ENCODE measurements at places on chromosomes 4 and X.

DNA sequence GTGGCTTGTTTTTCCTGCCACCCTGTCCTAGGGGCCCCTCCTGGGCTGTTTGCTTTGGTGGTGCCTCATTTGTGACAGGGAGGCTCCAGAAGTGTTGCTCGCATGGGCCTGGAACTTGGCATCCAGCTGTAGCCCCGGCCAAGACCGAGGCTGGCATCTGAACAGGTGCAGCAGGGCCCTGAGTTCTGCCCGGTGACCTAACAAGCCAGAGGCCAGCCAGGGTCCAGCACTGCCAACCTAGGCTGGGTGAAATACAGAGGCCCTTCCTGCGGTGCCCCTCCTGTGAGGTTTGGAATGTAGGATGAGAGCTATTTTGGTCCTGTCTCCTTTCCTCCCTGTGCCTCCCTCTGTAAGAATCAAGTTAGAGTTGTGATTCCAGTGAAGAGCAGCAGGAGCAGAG is 58.5 kb downstream of the STARD8 start:
- no peak for DNase-seq

DNA sequence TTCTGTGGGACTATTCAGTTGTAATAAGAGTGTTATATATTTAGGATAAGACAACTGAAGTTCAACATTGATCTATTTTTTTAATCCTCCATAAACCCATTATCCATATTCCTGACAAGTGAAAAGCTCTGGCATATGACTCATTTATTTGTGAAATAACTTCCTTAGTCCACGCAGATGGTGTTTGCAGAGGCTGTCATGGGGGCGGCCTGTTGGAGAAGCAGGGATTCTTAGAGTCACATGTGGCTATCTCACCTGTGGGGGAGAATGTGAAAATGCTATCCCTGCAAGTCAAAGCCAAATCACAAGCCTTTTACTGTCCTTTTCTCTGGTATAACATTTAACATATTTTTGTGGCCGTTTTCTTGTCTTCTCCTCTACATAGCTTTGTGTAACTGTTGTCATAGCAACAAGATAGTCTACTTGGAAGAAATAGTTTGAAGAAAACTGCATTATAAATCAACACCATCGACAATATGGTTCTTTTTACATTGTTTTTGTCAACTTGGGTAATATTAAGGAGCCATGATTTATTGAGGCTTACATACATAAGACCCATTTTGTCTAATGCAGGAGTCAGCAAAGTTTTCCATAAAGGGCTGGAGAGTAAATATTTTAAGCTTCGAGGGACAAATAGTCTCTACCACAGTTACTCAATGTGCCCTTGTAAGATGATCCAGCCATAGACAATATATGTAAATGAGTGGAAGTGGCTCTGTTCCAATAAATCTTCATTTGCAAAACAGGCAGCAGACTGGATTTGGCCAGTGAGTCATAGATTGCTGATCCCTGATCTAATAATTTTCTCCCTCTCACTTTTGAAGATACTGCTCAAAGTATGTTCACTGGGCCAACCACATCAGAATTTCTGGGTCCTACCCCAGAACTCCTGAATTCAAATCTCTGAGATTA is 395.0 kb downstream of the DTHD1 start:
- DNase-seq: no peak

- no peak for DNase-seq
Measured at GRCh38 chr4:53847965-53848364, 216.4 kb downstream of the CHIC2 start.

GRCh38 chr4:86664959-86665358 is 70.8 kb downstream of the PTPN13 start:
- DNase-seq: no peak

DNA sequence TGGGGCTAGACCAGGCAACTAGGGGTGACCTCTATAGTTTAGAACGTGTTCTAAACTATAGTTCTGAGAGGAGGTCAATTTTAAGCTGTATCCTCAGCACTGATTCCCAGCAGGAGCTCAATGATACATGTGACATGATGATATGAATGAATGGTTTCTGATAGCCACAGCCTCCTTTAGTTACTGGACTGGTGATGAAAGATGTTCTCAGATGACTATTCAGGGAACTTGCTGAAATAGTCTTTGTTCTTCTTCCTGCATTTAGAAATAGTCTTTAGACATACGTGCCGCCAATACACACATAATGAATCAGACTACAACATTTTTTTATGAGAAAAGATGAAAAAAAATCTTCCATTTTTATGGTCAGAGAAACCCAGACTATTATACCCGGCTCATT is 116.3 kb upstream of the TMEM150C start:
- no peak for DNase-seq

- no peak for DNase-seq
Measured at GRCh38 chr4:123327846-123328429, 68.7 kb upstream of the SPRY1 start.

GRCh38 chr4:3312362-3312761 is 19.5 kb downstream of the RGS12 start:
- DNase-seq: no peak

- no peak for DNase-seq
Measured at GRCh38 chr4:121448231-121448630, 67.4 kb upstream of the QRFPR start.

GRCh38 chrX:155592331-155592730 is 20.4 kb downstream of the TMLHE start:
- DNase-seq: no peak

GRCh38 chr4:73721435-73721834 is 18.9 kb upstream of the CXCL8 start:
- DNase-seq: no peak

GRCh38 chr4:183220236-183220635 is 99.8 kb downstream of the CLDN22 start:
- no peak for DNase-seq

DNA sequence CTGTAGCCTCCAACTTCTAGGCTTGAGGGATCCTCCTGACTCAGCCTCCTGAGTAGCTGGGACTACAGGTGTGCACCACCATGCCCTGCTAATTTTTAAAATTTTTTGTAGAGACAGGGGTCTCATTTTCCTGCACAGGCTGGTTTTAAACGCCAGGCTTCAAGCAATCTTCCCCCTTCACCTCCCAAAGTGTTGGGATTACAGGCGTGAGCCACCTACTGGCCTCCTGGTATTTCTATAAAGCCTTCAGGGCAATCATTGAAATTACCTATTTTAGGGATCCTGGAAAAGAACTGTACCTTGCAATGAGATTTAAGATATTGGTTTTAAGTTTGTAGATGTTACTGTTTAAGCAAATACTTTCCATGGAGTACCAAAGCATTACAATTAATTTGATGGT is 13.5 kb upstream of the PLS3 start:
- DNase-seq: no peak

Data from left ventricle myocardium inferior (tissue), 1 donor.